Activated CD4-positive, alpha-beta T cell treated with anti-CD3 and anti-CD28 coated beads, Interleukin-2, Interleukin-6, amounts not matched to agents 100 ng/mL and 50 ng/mL, durations not matched to agents 16 hours and 8 hours (primary cell): ENCODE measurements at places on chromosomes 4 and X.

GRCh38 chrX:149003863-149004660 is 501.0 kb downstream of the IDS start:
- no peak for DNase-seq

DNA sequence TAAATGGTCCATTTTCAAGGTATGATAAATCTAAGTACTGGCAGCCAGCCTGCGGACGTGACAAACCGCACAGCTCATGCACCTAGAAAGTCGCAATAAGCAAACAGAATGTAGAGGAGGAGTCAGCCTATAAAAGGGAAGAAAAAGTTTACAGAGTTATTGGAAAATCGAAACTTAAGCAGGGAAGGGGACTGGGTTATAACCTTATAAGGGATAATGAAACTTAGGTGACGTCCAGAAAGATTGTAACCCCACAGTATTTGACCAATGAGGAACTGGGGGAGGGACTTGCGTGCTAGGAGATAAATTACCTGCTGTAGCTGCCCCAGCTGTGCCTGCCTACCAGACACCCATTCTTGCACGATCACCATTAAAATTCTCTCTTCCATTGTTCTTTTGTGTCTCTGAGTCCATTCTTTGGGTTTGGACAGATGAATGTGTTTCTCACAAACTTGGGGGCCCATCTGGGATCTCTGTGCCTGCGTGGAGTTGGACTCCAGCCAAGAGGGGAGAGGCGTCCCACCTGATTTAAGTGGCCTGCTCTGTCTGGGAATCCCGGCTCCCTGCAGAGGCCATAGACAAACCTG is 61.0 kb downstream of the ZCCHC12 start:
- no peak for DNase-seq

DNA sequence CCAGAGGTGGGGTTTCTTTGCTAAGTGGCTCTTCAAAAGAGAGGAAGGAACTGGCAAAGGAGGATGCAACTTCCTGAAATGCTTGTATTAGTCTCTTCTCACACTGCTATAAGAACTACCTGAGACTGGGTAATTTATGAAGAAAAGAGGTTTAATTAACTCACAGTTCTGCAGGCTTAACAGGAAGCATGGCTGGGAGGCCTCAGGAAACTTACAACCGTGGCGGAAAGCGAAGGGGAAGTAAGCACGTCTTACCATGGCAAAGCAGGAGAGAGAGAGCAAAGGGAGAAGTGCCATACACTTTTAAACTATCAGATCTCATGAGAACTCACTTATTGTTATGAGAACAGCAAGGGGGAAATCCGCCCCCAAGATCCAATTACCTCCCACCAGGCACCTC is 505.7 kb downstream of the ZNF674 start:
- no peak for DNase-seq

- DNase-seq, result peak; percentile 33
Measured at GRCh38 chrX:3143043-3143799, 102.0 kb downstream of the ARSF start.

GRCh38 chrX:115642895-115643530 is 82.0 kb downstream of the PLS3 start:
- peak; percentile 60 for DNase-seq

DNA sequence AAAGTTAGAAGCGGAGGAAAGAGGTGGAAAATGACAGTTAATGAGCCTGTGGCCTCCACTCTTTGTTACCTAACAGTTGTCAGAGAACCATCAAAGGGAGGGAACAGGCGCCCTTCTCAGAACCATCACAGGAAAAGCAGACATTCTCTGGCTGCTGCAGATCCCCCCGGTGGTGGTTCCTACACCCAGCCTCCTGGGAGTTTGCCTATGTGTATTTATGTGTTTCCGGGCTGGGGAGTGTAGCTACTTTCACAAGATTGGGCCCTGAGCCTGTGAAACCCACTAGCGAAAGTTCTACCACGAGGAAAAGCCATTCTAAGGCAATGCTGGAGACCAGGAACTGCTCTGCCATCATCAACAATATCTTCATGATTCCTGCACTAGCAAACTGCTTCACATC is 52.7 kb upstream of the BCOR start:
- DNase-seq, result no peak

- no peak for DNase-seq
Measured at GRCh38 chrX:125204681-125205132, 115.0 kb upstream of the TEX13C start.
